ENCODE measurements at places on chromosomes 3 and 15.

DNA sequence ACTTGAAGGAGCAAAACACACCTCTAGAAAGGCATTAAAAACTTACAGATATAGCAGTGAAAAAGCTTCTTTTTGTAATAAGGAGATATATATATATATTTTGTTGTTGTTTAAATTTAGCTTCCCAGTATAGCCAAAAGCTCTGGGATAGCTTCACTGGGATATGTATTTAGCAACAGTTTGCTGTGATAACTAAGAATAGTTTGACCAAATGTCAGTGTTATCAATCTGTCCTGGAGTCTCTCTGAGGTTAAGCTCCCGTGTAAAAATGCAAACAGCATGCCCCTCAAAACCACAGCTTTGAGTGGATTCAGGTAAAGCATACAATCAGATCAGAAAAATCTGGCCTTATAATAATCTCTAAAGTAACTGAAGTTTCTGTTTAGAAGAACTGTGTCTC lies 2.9 kb downstream of the CADPS start:
- no peak for DNase-seq

DNA sequence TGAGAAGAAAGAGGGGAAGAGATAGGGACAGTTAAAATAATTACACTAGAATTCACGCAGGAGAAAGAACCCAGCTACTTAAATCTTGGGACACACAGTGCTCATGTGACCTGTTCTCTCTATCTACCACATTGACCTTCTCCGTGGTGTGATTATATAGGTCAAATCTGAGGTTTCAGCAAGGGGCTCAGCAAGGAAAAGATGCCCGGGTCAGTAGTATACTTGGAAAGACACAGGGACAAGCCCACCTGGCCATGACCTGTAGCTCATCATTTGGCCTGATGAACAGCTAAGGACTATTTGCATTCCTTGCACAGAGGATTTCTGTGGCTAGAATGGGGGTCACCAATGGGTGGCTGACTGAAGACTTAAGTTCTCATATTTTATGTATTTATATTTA lies 71.9 kb downstream of the SSR3 start:
- no peak for DNase-seq

GRCh38 chr3:107660306-107660976 lies 137.7 kb downstream of the BBX start:
- DNase-seq, result peak; percentile 9

DNA sequence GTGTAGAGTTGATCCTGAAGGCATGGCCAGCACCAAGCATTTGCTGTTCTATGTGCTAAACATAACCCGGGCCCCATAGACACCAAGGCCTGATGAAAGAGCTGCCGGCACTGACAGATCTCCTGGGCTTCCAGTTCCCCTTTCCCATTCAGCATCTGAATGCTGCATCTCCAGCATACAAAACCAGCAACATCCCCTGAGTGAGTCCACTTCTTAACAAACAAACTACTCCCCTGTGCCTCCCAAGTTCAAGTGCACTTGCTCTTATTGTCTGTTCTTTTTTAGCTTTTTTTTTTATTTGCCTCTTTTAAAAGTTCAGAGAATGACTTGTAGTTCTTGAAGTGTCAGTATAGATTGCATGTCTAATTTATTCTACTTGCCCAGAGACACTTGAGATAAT lies 156.0 kb downstream of the EDEM1 start:
- DNase-seq, result peak; percentile 19

GRCh38 chr3:159907828-159908227 lies 80.8 kb upstream of the IL12A start:
- DNase-seq, result no peak

DNA sequence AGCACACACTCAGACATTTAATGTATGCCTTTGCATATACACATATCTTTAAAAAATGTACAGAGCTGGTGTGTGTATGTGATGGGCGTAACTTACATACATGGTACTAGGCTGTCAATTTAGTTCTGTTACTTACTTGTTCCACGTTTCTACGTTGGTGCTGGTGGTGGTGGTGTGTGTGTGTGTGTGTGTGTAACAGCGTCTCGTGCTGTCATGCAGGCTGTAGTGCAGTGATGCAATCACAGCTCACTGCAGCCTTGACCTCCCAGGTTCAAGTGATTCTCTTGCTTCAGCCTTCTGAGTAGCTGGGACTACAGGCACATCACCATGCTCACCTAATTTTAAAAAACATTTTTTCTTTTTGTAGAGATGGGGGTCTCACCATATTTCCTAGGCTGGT lies 64.2 kb downstream of the ISG20 start:
- DNase-seq, result no peak

DNA sequence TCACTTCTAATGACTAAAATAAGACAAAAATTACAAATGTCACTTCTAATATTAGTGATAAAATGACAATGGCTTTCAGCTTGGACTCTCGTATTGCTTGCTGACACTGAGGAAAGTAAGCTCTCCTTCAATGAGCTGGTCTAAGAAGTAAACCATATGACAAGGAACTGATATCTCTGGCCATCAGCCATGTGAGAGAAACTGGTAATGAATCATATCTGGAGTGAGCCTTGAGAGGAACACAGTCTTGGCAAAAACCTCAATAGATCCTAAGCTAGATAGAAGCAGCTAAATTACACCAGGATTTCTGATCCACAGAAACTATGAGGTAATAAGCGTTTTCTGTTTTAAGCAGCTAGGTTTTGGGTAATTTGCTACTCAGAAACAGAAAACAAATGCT lies 1575.1 kb downstream of the OTOL1 start:
- no peak for DNase-seq

- no peak for DNase-seq
Observed at GRCh38 chr15:89007989-89008388, 80.3 kb upstream of the ABHD2 start.

DNA sequence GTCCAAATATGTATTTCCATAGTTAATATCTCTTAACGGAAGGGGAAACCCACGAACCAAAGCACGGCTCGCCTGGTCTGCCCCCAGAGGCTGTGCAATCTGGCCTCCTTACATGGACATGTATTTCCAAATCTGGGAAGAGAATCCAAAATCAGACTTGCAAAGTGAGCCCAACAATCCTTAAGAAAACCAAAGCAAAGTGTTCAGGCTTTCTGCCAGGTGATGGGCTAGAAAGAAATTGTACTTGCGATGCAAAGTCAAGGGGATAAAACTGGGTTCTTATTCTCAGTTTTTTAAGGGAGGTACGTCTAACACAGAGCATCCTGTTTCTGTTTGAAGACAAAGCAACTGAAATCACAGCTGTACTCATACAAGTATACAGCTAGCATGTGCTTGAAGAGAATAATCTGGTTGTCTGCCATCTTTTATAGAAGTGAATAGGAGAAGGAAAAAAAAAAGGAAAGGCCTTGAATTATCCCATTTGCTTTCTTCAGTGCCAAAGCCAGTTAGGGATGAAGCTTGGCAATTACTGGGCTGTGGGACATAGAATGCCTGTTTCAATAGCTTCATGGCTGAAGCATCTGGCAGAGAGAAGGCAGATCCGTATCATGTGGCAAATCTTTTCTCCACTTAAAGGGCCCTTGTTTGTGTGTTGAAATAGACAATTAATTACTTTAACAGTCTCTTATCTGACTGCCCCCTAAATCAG lies 48.4 kb downstream of the LRIG1 start:
- peak; percentile 69 for DNase-seq

DNA sequence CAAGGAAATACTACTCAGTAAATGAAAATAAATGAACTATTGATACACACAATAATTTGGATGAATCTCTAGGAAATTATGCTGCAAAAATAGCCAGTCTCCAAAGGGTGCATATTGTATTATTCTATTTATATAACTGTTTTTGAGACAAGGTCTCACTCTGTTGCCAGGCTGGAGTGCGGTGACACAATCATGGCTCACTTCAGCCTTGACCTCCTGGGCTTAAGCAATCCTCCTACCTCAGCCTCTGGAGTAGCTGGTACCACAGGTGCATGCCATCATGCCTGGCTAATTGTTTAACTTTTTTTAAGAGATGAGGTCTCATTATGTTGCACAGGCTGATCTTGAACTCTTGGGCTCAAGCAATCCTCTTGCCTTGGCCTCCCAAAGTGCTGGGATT lies 12.5 kb downstream of the KLHDC8B start:
- no peak for DNase-seq

DNA sequence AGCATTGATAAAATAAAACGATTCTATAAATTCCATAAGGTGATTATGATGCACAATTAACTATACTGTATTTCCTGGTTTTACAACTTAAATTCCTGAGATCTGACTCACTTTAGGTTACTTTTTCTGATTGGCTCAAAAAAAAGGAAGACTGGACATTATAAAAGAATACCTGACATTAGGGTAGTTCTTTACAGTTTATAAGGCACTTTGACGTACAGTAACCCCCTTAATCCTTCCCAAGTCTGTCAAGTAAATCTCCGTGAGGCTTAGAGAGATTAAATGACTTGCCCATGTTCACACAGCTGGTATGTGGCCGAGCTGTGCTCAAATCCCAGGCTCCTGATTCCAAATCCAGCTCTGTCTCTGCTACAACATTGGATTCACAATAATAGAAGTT lies 1.0 kb upstream of the SLTM start:
- no peak for DNase-seq

DNA sequence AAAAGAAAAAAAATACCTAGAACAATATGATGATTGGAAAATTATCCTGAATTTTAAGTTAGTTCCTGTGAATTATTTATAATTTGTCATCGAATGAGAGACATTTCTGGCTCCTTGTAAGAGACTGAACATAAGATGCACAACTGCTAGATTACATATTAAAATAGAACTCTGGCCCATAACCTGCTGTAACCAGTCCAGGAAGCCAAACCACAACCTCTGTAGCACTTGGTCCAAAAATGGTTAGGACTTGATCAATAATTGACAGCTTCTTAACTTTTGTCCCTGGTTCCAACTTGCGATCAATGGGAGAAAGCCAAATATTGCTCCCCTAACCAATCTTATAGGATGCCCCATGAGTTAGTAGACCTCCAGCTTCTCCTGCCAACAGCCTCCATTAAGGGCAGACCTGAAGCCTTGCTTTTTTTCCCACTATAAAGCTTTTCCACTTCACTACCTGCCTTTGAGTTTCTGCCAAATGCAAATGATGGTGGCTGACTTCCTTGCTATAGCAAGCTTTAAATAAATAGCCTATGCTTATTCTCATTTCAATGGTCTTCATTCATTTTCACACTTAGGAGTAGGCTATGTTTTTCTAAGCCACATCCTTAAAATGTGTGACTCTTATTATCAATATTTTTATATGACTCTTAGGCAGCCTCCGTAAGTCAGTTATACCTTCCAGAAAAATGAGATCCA lies 224.0 kb upstream of the ARHGEF26 start:
- DNase-seq, result no peak

GRCh38 chr3:140091143-140091542 lies 156.2 kb downstream of the CLSTN2 start:
- no peak for DNase-seq

- DNase-seq, result no peak
Observed at GRCh38 chr3:105747060-105747541, 121.7 kb downstream of the CBLB start.

GRCh38 chr3:46867550-46867898 lies 4.3 kb upstream of the MYL3 start:
- no peak for DNase-seq

Data from NCI-H1092 treated with DMSO at 0.1 percent for 48 hours (cell line).